ENCODE measurements at places on chromosomes 2 and 18.

DNA sequence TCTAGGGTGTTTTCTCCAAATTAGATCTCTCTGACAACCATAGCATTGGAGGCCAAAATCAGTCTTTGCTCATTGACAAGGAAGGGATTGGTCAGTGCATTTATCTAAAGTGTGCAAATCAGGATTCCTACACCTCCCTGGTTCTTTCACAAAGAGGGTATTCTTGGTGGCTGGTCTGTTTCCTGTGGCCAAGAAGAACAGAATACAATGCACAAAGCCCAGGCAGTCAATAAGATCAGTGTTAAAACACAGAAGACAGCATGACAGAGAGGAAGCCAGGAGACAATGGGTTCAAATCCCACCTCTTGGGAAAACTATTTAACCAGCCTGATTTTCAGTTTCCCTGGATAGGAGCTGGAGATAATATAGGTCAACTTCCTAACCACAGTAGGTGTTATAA lies 46.1 kb upstream of the THOC1 start:
- DNase-seq = no peak

- no peak for DNase-seq
These were observed 141.9 kb downstream of the LCLAT1 start for GRCh38 chr2:30588994-30589393.

- no peak for DNase-seq
These were observed 24.7 kb downstream of the RND3 start for GRCh38 chr2:150462770-150463169.

GRCh38 chr2:18009891-18010290 lies 131.4 kb downstream of the KCNS3 start:
- DNase-seq = no peak

- peak; percentile 49 for DNase-seq
These were observed 601.1 kb downstream of the ARHGAP15 start for GRCh38 chr2:143730155-143730952.

GRCh38 chr18:8303151-8303755 lies 306.0 kb upstream of the RAB12 start:
- peak; percentile 19 for DNase-seq

DNA sequence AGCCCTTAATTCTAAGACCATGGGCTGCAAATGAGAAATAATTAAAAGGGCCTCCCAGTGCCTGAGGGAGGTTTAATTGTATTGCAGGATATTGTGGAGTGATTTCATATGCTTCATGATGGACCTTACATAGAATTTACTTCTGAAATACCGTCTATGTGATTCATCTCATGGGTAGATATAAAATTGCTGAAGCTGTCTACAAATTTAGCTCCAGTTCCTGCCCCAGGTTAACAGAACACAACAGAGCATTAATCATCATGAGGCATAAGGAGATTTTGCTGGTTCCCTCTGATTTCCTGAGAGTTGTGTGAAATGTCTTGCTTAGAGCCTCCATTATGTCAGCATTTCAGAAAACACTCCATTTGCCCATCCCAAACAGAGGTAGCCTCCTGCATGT lies 770 bp downstream of the UPP2 start:
- peak; percentile 29 for DNase-seq

GRCh38 chr2:107986278-107987217 lies at the start of gene SLC5A7:
SLC5A7 (plus strand) TSS chr2:107986524; CDS start chr2:107988156, 1,632 bp downstream.
- DNase-seq = no peak

DNA sequence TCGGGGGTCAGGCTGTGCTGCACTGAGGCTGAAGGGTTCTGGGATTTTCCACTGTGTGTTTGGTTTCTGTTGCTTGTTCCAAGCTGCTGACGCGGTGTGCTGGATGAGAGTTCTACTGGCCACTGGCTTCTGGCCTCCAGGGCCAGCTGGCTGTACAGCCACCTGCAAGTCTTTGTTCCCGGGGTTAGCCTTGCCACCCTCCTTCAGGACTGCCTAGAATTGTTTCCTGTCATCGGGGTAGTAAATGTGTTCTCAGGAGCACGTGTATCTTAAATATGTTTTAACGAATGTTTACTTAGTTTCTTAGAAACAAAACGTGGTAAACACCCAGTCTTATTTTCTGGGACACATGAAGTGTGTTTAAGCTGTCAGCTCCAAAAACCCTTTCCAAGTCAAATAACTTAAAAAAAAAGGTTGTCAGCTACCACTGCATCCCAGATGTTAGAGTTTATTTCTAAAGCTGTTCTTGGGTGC lies 231.2 kb downstream of the AGAP1 start:
- no peak for DNase-seq

GRCh38 chr2:191617575-191617974 lies 60.4 kb upstream of the NABP1 start:
- no peak for DNase-seq

DNA sequence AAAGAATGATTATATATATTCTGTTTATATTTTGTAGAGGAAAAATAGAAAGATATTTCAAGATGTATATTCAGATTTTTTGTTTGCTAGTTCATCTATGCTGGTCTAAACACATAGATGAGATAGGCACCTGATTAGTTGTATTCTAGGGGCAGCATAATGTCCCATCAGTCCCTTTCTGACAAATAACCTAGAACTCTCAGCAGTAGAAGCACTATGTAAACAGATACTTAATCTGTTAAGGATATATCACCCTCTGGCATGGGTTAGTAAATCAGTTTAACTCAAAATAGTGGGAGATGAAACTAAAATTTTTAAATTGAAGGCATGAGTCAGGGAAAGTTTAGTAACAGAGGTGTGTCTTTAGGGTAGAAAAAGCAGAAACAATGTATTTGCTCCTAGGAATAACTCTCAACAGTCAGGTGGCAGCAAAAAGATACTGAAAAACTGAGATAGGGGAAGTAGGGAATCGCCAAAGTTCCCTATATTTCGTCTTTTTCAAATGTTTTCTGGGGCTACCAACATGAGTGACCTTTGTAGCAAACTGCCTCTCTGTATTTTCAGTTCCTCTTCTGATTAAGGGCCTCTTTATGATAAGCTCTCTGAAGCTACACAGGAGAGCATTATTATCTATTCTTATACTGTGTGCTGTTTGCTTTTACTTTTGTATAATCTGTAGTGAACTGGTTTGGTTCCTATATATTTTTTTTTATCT lies 5.7 kb downstream of the PPP1R1C start:
- DNase-seq = no peak

DNA sequence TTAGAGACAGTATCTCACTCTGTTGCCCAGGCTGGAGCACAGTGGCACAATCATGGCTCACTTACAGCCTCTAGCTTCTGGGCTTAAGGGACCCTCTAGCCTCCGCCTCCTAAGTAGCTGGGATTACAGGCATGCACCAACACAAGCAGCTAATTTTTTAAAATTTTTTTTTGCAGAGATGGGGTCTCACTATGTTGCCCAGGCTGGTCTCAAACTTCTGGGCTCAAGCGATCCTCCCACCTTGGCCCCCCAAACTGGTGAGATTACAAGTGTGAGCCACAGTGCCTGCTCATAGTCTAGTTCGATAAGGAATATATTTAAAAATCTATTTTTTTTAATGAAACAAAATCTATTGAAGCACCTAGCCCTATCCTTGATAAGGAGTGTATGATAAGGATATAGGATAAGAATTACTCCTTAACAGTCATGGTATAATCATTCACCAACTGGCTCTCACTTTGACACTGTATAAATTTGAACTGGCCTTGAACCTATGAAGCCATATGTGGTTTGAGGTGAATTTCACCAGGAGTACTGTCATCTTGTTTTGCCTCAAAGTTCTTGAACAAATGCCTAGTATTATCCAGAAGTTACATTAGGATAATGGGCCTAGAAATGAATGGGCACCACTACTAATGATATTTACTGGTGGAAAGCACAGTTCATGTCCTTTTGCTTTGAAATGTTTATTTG lies 71.1 kb downstream of the EXOC6B start:
- DNase-seq = no peak

GRCh38 chr2:173171924-173172643 lies 96.4 kb downstream of the MAP3K20 start:
- peak; percentile 20 for DNase-seq

DNA sequence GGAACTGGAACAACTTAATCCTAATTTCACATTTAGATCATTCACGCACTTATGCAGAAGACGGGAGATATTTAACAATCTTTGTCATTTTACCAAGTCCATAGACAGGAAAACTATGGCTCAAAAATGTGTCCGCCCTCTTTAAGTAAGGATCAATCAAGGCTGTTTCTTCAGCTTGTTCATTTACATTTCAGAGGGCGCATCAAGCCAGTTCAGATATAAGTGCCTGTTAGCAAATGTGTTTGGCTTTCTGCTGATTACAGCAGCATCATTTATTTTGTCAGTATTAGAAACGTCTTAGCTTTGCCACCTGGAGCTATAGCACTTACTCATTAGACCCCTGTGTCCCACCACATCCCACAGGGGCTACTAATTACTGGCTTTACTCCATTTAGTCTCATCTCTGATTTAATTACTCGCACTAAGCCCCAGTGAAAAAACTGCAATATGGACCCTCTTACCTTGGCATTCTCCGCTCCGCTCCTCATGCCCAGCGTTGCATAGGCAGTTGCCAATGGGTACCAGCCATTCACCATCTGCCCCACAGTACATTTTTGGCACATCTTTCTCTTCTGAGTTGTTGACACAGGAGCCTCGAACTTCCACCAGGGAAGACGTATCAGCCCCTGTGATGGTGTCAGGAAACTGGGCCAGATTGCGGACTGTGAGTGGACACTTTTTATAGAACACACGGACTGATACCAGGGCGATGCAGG lies 8.7 kb downstream of the EPHA4 start:
- DNase-seq = no peak

Measured in ELR (cell line).